HuH-7 (cell line): ENCODE measurements at places on chromosomes 13 and 19.
A peak's percentile ranks its signal among the peaks of the same experiment; 100 is the strongest.

DNA sequence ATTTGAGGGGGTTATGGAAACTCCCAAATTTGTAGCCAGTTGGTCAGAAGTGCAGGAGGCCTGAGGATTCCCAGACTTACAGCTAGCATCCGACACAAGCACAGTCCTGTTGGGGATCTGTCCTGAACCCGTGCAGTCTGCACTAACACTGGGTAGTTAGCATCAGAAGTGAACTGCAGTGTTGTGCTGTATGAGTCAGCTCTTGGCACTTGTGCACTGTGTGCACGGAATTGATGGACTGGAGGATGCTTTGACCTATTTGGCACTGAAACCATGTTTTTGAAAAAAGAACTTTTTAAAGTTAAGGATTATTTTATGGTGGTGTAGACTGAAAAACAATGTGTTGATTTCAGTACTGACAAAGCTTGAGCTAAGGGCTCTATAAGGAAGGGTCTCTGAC lies 279.0 kb downstream of the NHLRC3 start:
- DNase-seq, result no peak

- DNase-seq, result peak; percentile 96
These were observed 14.0 kb upstream of the ATP8B3 start for GRCh38 chr19:1825909-1826556.

DNA sequence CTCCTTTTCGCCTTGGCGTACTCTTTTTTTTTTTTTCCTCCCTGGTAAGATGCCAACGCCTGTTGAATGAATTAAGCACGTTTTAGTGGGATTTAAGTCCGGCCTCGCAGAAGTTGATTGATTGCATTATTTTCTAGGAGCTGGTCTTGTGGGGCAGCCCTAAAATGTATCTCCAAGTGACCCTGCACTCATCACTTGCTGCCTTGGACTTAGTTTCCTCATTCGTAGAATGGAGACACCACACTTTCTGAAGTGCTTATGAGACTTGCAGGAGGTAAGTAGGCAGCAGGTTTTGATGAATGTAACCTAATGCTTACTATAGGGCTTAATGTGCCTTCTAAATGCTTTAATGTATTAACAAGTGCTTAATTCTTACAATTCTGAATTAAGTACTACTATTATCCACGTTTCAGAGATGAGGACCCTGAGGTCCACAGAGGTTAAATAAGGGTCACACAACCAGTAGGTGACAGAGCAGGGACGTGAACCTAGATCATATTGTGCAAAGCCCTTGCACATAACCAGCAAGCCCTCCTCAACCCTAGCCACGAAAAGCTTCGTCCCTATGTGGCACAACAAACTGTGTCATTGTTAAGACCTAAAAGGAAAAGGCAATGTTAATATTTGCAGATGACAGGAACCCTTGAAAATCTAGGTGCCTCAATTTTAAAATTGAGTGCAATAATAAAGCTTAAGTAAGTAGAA lies 514 bp upstream of the ARGLU1 start:
- DNase-seq, result no peak

GRCh38 chr13:66501181-66501580 lies 729.0 kb downstream of the PCDH9 start:
- no peak for DNase-seq

GRCh38 chr19:1401889-1402217 lies 511 bp upstream of the GAMT start:
- no peak for DNase-seq

DNA sequence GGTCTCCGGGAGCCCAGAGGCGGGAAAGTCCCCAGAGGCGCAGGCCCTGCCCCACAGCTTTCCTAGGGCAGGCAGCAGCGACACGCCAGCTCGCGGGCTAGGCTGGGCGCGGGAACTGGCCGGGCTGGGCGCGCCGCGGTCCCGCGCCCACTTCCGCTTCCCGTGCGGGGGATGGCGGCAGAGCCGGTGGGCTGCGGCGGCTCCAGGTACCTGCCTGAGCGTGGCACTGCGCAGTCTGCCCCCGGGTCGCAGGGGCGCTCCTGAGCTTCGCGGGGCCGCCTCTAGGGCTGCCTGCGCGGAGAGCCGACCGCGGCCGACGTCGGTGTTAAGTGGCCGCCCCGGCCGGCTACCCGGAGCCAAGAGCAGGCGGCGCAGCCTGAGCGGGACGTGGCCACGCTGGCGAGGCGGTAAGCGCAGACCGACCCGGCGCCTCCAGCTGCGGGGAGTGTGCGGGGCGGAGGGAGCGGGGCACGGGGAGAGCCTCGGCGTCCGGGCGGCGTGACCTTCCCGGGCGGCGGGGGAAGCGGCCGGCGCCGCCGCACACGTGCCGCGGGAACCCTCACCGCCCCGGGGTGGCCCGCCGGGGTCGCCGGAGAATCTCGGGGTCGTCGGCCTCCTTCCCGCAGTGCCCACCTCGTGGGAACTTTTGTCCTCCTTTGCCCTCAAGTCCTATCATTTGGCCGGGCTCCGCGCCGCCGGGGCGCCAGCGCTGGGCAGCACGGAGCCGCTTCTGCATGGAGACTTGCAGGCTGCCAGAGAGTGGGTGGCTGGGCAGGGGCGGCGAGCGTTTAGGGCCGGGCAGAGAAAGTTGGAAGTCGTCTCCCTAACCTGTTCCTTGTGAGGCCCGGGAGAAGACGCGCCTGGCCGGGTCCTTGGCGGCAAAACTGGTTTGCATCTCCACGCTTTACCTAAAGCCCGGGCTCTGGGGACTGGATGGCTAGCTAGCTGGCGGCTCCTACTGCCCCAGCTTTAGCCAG lies 31.4 kb upstream of the MPHOSPH8 start:
- DNase-seq, result peak; percentile 70

- no peak for DNase-seq
These were observed 1.2 kb downstream of the CD70 start for GRCh38 chr19:6589711-6590257.
